NCI-H1105 treated with DMSO at 0.1 percent for 48 hours (cell line): ENCODE measurements at places on chromosomes 1 and 21.
A peak's percentile ranks its signal among the peaks of the same experiment; 100 is the strongest.

- no peak for DNase-seq
Measured at GRCh38 chr21:32917362-32918135, 108.2 kb upstream of the OLIG2 start.

DNA sequence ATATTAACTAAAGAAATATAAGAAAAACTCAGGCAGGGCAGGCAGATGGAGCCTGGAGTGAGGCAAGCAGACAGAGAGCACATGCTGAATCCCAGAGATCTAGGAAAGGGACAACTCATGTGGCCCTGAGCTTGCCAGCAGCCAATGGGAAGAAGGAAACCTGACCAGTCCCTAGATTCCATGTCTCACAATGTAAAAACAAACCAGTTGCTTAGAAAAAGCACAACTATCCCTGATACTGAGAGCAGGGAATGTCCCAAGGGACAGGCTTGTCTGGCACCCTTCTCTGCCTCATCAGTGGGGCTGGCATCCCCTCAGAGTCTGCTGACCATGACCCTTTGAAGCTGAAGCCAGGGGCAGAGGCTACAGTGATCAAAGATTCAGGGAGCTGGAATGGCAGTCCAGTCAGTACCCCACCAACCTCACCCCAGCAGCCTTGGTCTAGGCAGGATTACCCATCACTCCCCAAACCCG is 27.8 kb downstream of the HSPG2 start:
- DNase-seq = no peak

GRCh38 chr21:28268685-28269084 is 724.0 kb downstream of the LTN1 start:
- no peak for DNase-seq

DNA sequence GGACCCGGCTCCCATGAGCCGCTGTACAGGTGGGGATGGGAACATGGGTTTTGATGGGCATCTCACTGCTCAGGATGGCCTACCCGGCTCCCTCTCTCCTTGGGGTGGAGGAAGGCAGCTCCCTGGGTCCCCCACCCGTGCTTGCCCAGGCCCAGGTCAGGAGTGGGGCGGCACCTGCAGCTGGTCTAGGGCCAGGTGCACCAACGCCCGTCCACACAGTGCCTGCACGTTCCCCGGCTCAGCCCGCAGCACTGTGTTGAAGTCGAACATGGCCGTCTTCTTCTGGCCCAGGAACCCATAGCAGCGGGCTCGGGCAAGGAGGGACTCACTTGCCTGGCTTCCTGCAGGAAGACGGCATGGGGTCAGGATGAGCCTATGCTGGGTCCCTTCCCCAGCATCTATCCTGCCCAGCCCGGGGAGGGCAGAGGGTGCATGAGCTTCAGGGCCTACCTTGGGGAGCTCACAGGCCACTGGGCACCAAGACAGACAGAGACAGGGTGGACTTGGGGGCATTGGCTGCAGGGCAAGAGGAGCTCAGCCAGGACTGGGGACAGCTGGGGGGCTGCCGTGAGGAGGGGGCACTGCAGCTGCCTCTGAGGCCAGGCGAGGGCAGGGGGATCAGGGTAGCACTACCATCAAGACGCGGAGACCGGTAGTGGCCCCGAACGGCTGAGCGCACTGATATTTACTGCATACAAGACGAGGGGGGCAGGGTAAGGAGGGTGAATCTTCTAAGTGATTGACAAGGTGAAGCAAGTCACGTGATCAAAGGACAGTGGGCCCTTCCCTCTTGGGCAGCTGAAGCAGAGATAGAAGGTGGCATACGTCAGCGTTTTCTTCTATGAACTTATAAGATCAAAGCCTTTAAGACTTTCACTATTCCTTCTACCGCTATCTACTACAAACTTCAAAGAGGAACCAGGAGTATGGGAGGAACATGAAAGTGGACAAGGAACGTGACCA is 17.8 kb downstream of the TTC34 start:
- DNase-seq = no peak

DNA sequence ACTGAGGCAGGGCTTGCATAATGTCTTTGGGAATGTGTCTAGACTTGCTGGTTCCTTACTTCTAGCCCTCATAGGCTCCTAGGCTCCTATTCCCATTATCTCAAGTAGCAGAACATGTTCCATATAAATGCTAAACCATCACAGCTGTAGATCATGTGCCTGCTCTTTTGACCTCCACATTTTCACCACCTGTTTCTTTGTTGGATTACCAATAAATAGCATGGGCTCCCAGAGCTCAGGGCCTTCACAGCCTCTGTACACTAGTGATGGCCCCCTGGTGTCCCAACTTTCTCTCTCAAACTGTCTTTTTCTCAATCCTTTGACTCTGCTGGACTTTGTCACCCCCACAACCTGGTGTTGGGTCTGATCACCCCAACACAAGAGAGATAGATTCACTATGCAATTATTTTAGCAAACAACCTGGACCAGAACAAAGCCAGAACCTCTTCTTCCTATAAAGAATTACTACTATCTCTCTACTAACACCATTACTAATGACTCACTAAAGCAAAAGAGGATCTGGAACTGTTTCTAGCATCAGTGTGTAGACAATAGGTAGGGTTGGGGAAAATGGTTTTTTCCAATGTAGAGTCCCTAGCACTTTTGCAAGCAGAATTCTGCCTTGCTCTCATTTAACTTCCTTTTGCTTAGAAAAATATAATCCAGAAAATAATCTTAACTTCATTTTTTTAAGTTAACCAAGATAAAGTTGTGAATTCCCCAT is 51.7 kb downstream of the WLS start:
- DNase-seq = no peak

DNA sequence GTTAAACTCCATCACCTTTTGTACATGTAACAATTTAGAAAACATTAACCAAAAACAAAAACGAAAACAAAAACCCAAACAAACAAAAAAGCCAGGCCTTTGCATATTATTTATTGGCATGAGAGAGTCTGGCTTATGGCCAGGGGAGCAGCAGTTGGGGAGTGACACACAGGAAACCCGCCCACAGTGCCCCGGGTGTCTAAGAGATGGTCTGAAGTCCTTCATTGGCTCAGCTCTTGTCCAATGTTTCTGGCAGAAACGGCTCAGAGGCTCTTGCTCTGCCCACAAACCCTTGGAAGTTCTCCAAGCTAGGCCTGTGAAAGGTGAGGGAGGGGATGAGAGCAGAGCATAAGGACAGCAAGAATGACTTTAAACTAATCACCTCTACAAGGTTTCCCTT is 131.5 kb downstream of the CNIH3 start:
- DNase-seq = peak; percentile 36

DNA sequence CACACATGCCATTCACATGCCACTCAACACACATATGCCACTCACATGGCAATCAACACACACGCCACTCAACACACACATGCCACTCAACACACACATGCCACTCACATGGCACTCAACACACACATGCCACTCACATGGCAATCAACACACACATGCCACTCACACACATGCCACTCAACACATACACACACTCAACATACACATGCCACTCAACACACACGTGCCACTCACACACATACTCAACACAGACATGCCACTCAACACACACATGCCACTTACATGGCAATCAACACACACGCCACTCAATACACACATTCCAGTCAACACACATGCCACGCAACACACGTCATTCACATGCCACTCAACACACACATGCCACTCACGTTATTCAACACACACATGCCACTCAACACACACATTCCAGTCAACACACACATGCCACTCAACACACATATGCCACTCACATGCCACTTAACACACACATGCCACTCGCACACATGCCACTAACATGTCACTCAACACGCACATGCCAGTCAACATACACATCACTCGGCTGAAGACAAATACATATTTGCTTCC is 182.9 kb downstream of the NPHP4 start:
- DNase-seq = no peak

GRCh38 chr1:211469938-211470529 is 21.9 kb downstream of the RD3 start:
- peak; percentile 84 for DNase-seq

- no peak for DNase-seq
Measured at GRCh38 chr1:53695116-53695515, 43.8 kb downstream of the GLIS1 start.

- no peak for DNase-seq
Measured at GRCh38 chr1:36769886-36770830, 264.2 kb downstream of the GRIK3 start.

- DNase-seq = no peak
Measured at GRCh38 chr1:18724801-18725200, 94.2 kb downstream of the PAX7 start.

DNA sequence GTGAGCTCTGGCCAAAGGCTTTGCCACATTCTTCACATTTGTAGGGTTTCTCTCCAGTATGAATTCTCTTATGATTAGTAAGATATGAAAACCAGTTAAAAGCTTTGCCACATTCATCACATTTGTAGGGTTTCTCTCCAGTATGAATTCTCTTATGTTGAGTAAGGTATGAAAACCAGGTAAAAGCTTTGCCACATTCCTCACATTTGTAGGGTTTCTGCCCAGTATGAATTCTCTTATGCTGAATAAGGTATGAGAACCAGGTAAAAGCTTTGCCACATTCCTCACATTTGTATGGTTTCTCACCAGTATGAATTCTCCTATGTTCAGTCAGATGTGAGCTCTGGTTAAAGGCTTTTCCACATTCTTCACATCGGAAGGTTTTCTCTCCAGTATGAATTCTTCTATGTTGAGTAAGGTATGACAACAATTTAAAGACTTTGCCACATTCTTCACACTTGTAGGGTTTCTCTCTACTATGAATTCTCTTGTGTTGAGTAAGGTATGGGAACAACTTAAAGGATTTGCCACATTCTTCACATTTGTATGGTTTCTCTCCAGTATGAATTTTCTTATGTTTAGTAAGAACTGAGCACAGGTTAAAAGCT is 20.7 kb downstream of the ZNF695 start:
- DNase-seq = no peak

DNA sequence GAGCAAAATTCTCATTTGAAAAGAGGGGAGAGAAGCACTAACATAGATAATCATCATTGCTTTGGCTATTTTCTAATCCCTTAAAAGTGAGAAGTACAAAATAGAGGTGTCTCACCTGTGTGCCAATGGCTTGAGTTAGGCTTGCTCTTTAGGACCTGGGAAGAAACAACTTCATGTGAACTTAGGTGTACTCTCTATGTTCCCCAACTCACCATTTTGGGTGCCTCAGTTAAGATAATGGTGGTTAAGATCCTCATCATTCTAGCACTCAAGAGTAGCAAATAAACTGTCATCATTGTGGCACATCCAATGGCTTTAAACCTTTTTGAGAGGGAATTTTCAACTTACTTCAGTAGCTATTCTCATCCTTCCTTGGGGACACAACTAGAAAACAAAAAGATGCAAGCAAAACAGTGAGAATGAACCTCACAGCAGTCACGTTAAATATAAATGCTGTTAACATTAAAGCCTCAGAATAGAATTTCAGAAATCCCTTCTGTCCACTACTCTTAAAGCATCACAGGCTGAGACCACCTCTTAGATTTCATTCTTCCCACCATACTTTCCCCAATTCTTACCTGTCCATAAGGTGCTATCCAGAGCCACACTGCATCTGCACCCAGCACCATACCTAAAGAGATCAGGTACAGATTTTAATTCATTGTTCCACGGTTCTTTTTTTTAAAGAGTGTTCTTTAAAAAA is 1.2 kb downstream of the GAS5 start:
- DNase-seq = no peak

GRCh38 chr1:190452272-190452848 is 25.3 kb downstream of the BRINP3 start:
- no peak for DNase-seq

- no peak for DNase-seq
Measured at GRCh38 chr1:223378754-223379153, 14.5 kb upstream of the CCDC185 start.

GRCh38 chr1:44672961-44673674 is 1.2 kb downstream of the TMEM53 start:
- DNase-seq = no peak

DNA sequence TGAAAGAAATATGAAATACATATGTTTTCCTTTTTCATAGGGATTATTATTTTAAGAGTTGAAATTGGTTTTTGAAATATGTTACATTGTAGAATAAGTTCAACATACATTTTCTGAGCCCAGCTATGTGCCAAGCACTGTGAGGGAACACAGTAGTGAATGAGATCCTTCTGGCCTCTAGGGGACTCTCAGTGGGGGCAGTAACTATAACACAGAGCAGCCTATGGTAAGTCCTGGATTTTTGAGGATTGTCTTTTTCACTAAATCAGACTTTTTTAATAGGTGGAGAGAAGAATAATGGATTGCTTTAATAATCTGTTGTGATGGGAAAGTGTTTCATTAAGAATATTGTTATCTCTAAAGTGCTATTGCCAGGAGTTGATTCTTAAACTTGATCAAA is 2.4 kb downstream of the DNAJC6 start:
- no peak for DNase-seq

DNA sequence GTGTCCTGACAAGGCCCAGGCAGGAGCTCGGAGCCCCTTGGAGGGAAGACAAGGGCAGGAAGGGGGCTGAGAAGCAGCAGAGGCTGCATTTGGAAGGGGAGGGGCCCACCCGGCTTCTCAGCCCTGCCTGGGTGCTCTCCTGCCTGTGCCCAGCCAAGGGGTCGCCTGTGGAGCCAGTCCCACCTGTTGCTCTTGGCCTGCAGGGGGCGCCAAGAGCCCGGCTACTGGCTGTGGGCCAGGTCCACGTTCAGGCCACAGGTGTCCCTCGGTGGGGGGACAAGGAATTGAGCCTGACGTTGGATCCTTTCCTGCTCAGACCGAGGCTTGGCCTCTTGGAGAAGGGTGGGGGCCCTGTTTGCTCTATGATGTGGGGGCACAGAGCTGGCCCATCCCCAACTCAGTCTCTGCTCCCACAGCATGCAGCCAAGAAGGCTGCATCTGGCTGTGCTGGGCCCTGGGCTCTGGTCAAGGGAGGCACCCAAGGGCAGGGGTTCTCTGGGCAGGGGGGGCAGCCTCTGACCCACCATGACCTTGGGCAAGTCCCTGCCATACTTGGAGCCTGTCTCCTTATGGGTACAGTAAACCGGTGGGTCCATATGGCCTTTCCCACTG is 10.9 kb downstream of the WNT4 start:
- DNase-seq = peak; percentile 58

DNA sequence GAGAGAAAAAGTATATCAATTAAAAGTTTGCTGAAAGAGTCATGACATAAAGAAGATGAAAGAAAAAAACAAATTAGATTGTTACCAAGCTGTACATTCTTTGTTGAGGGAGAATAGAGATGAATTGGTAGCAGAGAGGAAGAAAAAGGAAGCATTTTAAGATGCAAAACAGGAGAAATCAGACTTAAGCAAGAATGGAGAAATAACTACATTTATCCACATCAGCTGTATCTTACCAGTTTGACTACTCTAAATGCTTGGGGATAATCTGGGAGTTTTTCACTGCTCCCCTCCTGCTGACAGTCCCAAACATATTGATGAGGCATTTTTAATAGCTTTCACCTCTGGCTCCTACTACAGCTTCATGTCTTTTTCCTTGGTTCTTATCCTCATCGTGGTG is 16.8 kb upstream of the PTPRC start:
- DNase-seq = no peak

GRCh38 chr1:79849388-79849787 is 842.9 kb upstream of the ADGRL4 start:
- DNase-seq = no peak

DNA sequence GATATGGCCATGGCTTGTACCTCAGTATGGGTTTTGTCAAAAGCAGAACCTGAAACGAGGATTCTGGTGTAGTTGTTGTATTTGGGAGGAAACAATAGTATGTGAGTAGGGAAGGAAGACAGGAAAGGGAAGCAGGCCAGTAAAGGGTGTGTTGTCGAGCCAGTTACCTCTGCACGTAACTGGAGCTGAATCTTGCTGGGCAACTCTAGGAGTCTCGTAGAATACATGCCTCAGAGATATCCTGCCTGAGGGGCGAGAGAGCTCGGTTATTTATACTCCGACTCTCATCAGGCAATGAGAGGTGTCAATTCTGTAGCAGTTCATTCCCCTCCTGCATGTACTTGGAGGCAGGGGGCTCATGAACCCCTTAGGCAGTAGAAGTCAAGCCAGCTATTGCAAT is 45.9 kb upstream of the KIF26B start:
- no peak for DNase-seq
